Activated CD8-positive, alpha-beta memory T cell treated with anti-CD3 and anti-CD28 coated beads for 1 hour (primary cell): ENCODE measurements at places on chromosomes 4 and X.

DNA sequence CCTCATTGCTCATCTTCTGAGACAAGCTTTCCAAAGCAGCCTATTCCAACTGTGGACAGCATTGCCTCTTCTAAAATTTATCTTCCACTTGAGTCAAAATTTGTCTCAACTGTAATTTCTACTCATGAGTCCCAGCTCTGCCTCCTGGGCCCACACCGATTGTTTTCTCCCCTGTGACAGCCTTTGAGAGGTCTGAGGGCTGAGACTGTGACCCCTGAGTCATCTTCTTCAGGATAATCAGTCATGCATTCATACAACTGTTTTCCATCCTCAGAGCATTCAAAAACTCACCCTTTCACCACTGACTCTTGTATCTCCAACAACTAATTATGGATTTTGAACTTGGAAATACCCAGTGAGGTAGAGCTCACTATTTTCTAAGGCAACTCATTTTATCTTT is 228.1 kb downstream of the EDA2R start:
- no peak for DNase-seq

DNA sequence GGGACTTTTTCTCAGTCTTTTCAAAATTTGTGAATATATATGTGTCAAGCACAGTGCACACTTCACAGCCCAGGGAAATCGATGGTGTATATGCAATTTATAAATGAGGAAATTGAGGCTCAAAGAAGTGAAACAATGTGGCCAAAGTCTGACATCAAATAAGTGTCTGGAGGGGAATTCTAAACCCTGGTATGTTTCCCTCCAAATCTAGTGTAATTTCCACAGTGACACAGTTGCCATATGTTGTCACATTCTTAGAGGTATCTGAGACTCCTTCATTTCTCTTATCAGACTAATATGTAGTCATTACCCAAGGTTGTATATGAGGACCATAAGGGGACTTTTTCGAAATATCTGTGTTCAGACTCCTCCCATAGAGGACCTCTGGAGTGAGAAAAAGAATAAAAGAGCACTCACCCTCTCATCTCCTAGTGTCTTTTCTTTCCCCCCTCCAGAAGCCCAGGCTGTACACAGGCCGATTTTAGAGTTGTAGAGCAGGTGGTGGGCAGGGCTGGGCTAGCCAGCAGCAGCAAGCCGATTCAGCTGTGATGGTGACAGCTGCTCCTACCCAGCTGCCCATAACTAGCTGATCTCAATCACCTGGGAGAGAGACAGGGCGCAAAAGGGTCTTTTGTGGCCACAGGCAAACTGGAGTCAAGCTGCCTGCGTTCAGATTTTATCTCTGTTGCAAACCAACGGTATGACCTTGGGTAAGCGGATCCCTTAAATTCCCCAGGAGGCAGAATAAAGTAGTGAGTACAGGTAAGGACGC is 55.1 kb downstream of the CLCN5 start:
- no peak for DNase-seq

DNA sequence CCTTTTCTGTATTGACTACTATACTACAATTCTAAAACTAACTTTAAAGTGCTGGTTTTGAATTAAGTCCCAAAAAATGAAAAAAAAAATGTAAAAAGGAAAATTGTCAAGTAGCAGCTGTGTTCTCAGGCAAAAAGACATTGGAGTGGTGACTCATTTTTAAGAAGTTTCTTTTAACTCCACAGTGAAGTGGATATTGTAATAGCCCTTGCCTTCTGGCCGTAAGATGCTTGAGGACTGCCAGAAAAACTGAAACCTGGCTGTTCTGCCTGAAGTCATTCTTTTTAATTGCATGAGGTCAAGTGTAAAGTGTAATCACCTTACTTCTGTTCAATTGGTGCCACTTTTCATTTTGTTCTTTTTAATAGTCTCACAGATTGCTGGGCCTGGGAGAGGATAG is 28.9 kb downstream of the SPANXD start:
- DNase-seq = no peak

DNA sequence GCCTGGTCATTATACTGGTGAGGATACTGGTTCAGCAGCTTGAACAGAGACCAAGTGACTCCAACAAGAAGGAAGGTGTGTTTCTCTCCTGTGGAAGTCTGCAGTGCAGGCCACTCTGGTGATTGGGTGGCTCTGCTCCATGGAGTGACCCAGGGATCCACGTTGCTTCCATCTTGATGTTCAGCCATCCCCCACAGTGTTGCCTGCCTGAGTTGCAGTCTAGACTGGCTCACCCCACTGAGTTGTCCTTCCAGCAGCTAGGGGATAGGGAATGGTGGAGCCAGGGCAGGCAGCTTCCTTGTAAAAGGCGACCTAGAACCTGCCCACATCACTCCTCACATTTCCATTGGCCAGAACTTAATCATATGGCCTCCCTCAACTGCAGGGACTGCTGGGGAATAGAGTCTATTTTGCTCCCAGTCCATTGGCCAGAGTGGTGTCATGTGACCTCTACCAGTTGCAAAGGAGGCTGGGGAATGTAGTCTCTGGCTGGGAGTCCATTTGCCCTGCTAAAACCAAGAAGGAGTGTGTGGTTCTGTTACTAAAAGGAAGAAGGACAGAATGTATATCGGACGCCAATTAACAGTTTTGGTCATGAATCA is 8.0 kb downstream of the MAN2B2 start:
- DNase-seq = no peak

- DNase-seq = no peak
Measured at GRCh38 chrX:141936080-141936479, 32.4 kb downstream of the MAGEC1 start.

DNA sequence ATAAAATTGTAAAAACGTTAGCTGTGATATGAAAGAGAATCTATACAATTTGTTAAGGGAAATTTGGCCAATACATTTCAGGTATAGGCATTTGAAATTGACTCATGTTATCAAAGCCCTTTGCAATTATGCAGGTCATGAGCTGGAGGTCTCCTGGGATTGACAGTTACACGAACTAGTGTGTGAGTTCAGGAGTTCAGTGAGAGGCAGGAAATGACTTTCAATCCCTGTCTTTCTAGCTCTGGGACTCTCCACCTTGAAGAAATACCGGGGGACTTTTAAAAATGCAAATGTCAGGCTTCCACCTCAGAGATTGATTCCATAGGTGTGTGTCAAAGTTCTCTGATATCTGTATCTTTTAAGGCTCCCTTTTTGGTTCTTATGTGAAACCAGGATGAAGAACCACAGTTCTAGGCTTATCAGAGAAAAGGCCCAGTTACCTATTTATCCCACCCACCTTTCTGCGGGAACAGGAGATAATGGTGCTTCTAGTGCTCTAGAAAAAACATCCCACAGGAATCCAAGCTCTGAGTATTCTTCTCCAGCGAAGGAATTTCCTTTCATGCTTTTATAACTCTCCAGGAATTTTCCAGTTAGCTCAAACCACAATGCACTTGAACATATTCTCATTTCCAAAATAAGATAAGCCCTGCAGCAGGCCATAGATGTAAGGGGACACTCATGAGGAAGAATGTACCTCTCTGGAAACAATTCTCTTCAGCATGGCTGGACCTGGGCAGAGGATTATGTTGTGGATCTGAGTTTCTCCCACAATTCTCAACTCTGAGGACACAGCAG is 501.0 kb downstream of the IDS start:
- DNase-seq = no peak

GRCh38 chr4:55002431-55002830 is 123.0 kb downstream of the KDR start:
- no peak for DNase-seq

DNA sequence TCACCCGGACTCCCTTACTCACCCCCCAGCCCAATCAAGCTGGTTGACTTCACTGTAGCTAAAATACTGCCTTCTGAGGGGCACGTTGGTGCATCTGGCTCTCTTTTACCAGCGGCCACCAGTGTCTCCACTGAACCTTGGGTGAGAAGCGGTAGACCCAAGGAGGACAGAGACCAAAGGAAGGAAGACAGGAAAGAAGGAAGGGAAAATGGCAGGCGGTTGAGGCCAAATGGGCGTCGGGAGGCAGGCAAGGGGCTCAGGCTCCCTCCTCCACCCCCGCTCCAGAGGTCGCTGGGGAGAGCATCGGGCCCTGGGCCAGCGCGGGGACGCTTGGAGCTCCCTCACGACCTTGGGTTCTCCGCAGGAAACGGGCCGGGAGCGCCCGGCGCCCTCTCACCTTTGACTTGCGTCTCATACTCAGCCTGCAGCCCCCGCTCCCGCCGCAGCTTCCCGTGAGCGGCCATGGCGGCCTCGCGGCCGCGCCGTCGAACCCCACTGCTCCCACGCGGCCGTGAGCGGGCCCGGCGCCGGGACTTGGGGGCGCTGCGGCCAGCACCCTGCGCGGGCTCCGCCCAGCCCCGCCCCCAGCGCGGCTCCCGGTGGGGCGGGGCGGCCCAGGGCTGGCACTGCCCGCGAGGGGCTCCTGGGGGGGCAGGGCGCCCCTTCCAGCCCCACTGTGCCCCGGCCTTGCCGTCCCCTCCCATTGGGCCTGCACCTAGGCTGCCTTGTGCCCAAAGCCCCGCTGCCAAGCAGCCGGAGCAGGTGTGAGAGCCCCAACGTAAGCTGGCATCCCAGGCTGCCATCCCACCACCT is at the start of gene ARHGAP4:
Gene ARHGAP4 (minus strand): TSS at position 526 of the 813 bp plus-strand sequence. CDS start 62 bp downstream, at position 464.
- no peak for DNase-seq
